ENCODE measurements at places on chromosomes 5 and 9.

GRCh38 chr5:175750511-175750931, 92.7 kb downstream of the HRH2 start:
- no peak for DNase-seq

GRCh38 chr9:18730241-18730640, 256.3 kb downstream of the ADAMTSL1 start:
- no peak for DNase-seq

GRCh38 chr5:131758520-131758900, 38.3 kb downstream of the FNIP1 start:
- peak; percentile 9 for DNase-seq

- DNase-seq = no peak
Measured at GRCh38 chr9:96476013-96476412, 26.0 kb downstream of the HABP4 start.

DNA sequence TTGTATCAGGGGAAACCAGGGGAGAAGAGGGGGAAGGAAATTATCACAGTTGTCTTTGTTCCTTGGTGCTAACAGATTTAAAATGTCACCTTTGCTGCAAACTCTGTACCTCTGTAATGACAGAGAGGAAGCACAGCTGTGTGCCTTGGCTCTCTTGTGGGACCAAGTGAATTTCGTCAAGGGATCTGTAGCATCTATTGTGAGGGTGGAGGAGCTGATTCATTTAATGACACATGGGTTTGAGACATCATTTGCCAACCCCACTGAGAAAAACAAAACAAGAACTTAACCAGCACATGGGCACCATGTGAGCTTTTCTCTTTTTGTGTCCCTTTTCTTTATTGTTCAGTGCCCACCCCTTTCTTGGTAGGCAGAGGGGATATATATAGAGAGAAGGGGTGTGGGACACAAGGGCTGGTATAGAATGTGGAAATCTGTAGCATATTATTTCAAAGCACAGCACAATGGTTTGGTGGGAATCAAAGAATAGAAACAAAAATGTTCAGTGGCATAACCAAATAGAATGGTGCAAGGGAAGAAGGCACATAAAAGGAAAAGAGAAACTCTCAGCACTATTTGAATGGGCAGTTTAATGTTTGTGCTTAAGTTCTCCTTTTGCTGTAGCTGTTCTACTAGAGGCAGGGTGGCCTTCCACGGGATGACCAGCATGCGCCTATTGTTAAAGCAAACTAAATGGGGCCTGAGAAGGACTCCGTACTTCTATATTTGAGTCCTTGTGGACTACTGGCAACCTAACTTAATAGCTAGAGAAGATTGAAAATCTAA, 63.3 kb downstream of the LIX1 start:
- peak; percentile 73 for DNase-seq

GRCh38 chr5:126139773-126140172, 283.4 kb upstream of the GRAMD2B start:
- peak; percentile 79 for DNase-seq

- peak; percentile 88 for DNase-seq
Measured at GRCh38 chr5:160082614-160083500, 36.4 kb downstream of the PWWP2A start.

GRCh38 chr5:96067894-96068614, 106.4 kb upstream of the ELL2 start:
- DNase-seq = peak; percentile 89

Measured in GM23248 (cell line).